ENCODE measurements at places on chromosomes 16 and 17.
A peak's percentile ranks its signal among the peaks of the same experiment; 100 is the strongest.

GRCh38 chr16:24851700-24852099 lies 5.9 kb downstream of the SLC5A11 start:
- peak; percentile 66 for DNase-seq

- DNase-seq: no peak
Observed at GRCh38 chr16:72705801-72706200, 342.1 kb downstream of the ZFHX3 start.

DNA sequence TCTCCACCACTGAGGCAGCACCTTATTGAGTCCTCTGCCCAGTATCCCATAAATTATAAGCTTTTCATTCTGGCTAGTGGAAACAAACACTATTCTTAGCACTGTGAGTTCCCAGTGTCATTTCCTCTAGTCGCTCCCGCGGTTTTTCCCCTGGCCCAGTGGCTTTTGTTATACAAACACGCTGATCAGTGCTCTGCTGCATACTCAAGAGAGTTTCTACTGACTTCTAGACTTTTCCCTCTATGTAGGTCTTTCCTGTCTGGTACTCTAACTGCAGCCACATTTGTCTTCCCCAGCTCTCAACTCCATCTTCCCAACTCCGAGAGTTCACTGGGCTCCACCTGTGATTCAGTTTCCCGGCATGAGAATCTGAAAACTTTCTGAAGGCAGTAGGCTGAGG lies 556.6 kb upstream of the SALL1 start:
- DNase-seq: no peak

GRCh38 chr17:59897090-59897489 lies 4.2 kb downstream of the RPS6KB1 start:
- peak; percentile 51 for DNase-seq

DNA sequence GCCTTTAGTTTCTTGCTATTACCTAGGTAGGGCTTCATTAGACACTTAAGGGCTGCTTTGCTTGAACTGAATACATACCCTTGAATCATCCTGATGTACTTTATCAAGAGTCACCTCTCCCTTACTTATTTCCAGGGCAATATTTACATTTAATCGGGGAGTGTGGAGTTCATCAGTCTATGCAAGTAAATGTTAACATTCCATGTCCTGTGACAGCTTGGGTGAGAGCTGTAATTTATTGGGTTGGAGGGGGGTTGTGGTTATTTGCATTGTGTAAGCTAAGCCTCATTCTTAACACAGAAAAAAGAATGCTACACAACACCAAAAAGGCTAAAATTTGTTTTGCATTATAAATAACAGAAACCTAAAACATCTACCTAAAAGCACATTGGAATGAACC lies 16.7 kb downstream of the KCNJ16 start:
- DNase-seq: no peak

DNA sequence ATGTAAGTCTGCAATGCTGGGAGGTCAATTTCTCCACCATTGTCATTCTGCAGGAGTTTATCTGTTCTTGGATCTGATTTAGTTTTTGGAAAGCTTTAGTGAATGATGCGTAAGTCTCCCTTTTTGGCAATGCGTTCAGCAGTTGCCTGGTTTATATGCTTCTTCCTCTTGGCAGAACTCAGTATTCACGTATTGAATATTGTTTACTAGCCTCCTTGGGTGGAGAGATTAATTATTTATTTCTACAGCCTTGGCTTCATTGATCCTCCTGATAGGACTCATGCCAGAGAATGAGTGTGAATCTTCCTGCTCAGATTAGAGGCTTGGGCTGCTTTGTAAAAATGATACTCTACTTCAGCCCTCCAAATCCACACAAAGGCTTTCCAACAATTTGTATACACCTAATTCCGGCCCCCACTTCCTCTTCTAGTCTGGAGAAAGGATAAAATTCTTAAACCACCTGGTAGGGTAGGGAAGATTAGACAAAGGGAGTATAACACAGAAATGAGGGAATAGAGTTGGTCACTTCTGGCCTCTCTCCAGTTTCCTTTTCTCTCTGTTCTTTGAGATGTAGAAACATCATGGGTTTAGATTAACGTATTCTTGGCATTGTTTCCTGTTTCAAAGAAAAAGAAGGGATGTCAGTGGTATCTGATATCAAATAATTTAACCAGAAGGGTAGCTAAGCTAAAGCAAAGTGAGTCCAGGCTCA lies 929.8 kb downstream of the KCNJ2 start:
- DNase-seq: no peak

GRCh38 chr17:624341-624860 lies 90.2 kb downstream of the VPS53 start:
- no peak for DNase-seq

GRCh38 chr16:75458029-75458428 lies 6.5 kb downstream of the TMEM170A start:
- DNase-seq: no peak

- no peak for DNase-seq
Observed at GRCh38 chr17:4553669-4554068, 1.5 kb downstream of the MYBBP1A start.

- DNase-seq: peak; percentile 48
Observed at GRCh38 chr17:65088621-65089360, 32.3 kb upstream of the GNA13 start.

DNA sequence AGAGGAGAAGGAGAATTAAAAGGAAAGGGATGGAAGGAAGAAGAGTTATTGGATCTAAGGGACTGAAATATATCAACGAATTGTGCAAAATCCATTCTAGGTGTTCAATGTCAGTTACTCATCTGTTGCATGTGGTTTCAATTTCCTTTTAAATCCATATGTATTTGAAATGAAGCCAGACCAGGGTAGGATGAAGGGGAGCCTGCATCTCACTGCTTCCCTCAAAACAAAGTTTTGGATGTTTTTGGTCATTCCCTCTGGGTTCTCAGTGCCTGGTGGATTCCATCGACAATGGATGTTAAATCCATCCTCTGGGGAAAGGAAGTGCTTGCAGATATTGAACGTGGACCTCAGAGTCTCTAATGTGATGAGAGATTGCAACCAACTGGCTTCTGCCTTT lies 103.5 kb upstream of the XYLT1 start:
- no peak for DNase-seq

DNA sequence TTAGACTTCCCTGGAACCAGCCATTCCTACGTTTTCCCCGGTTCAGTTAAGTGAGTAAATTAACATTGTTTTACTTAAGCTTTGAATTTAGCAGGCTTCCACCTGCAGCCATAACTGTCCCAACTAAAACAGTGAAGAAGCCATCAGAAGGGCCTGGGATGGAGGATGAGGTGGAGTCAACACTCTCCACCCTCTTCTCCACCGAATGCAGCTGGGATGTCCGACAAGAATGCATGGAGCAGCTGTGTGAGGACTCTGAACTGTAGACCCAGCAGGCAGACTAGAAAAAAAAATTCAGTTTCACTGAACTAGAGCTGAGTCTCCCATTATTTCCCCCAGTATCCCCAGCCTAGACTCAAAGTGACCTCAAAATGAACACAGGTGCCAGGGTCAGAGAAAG lies 114.8 kb downstream of the C16orf95 start:
- DNase-seq: peak; percentile 79

GRCh38 chr17:58305626-58306025 lies 23.0 kb downstream of the TSPOAP1 start:
- no peak for DNase-seq

- DNase-seq: peak; percentile 21
Observed at GRCh38 chr17:34892461-34893249, 68.6 kb downstream of the CCT6B start.

DNA sequence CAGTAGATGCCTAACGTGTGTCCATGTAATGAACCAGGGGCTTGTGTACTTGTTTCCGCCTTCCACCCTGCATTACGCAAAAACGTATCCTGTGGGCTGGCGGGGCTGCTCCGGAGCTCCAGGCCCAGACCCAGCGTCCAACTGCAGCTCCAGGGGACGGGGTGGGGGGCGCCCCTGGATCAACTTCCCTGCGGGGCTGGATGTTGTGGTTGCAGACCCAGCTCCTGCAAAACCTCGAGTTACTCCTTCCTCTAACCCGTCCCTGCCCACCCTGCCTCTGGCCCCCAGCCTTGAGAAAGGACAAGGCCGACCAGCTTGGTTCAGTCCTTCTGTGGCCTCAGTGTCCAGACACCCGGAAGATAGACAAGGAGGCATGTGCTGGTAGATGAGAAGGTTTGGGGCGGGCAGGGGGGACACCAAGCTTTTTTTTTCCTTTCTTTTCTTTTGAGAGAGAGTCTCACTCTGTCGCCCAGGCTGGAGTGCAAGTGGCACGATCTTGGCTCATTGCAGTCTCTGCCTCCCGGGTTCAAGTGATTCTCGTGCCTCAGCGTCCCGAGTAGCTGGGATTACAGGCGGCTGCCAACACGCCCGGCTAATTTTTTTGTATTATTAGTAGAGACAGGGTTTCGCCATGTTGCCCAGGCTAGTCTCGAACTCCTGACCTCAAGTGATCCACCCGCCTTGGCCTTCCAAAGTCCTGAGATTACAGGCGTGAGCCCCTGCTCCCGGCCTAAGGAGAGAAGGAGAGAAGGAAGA lies 731 bp upstream of the EXOC7 start:
- DNase-seq: no peak

- no peak for DNase-seq
Observed at GRCh38 chr17:82400830-82401229, 17.3 kb upstream of the HEXD start.

DNA sequence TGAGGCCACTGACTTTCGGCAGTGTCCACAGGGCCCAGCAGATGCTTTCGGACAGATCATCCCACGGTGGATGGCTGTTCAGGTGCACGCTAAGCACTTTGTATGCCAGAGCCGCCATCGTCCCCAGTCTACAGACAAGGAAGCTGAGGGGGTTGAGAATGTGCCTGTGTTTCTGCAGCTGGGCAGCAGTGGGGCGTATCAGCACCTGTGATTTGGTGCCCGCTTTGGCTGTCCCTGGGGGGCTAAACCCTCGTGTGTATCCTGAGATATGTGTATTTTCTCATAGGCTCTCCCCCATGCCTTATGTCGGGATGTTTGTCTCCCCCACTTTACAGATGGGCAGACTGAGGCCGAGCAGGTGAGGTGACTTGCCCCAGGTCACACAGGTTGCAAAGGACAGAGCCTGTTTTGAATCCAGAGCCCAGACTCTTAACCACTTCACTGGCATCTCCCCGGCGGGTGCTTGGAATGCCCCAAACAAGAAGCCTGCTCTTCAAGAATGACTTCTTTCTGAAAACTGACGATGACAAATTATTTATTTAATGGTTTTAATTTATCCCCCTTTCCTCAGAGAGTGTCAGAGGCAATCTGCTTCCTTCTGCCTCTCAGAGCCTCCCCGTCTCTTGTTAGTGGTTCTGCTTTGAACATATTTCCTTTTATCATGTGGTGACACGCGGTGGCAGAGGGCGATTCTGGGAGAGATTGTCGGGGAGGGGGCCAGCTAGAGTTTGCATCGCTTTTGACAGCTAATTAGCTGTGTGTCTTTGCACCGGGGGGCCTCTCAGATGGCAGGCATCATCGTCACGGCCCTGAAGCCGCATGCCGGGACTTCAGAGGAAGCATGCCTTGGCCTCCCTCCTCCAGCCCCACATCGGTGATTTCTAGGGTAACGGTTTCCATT lies 149.6 kb upstream of the CIBAR2 start:
- DNase-seq: no peak

- no peak for DNase-seq
Observed at GRCh38 chr17:78304549-78305037, 55.3 kb downstream of the SOCS3 start.

DNA sequence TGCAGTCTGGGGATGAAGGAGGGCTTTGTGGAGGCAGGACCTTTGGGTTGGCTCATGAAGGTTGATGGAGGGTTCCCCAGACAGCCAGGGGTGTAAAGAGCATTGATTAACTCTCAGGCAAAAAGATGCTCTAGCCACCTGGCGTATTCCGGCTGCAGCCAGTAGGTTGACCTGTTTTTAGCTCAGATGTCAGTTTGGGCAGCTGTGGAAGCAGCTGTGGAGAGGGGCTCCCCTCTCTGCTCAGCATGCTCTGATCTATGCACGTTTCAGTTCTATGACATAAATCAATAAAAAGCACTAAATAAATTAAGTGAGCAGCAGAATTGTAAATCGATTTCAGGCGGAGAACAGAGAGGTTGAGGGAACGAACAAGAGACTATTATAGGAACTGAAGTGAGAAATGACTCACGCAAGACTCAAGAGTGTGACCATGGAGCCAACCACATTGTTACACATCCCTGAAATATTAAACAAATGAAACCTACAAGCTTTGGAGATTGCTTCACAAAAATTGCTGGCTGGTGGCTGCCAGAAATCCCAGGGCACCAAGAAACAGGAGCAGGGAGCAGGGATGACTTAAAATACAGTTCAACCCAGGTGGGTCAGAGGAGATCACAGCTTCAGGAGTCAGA lies 111.9 kb downstream of the GSG1L start:
- peak; percentile 26 for DNase-seq

DNA sequence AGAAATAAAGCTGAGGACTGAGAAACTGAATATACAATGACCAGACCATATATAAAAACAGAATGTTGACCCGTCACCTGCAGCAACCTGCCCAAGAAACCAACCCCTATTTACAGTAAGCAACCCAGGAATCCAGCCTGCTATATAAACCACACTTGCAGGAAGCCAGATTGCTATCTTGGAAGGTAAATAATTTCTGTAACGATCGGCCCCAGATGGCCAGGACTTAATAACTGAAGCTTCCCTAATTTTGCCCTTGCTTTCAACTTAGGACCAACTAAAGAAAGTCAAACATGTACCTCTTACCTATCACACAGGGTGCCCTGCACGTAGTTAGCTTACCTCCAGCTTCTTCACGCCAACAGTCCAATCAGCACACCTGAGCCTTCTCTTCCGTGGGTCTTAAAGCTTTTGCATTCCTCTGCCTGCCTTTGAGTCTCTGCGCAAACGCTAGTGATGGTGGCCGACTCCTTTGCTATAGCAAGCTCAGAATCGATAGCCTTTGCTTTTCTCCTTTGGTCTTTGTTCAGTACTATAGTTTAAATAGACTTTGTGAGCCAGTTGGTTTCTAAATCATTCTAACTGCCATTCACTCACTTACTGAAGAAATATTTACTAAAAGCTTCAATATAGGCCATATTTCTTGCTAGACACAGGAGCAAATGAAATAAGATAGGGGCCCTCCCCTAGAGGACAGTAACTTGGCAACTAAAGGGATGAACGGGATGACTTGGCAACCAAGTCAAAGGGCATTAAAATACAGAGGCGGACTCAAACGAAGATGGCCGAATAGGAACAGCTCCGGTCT lies 31.3 kb downstream of the MPHOSPH6 start:
- no peak for DNase-seq

DNA sequence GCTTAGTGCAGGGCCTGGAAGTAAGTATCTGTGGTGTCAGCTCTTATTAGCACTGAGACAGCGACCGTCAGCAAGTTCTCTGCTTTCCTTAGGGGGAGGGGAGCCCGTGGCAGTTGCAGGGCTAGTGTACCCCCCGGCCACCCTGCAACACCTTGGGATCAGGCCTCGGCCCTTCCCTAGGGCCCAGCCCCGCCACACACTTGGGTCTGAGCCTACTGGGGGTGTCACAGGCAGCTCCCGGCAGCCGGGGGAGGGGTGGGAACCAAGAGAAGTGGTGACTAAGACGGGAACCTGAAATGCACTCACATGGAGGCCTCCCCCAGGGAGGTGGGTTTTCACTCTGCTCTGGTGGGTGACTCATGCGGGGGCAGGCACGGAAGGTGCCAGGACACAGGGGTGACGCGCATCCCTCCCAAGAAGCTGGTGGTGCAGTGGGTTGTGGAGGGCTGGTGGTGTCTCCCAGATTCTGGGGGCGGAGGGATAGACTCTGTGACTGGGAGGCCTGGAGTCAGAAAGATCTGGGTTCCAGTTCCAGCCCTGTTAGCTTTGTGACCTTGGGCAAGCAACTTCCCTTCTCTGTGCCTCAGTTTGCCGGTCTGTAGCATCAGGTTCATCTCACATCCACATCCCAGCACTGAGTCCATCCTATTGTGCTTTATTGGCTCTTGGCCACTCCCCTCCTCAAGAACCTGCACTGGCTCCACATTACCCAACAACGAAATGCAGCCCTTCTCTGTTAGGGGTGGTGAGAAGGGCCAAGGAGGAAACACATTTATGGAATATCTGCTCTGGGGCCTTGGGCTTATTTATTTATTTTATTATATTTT lies 44.5 kb downstream of the LAT start:
- DNase-seq: peak; percentile 95
